Endothelial cell (in vitro differentiated cells): ENCODE measurements at places on chromosomes 1 and 21.

GRCh38 chr1:234841710-234842231 is 231.8 kb upstream of the IRF2BP2 start:
- no peak for DNase-seq

DNA sequence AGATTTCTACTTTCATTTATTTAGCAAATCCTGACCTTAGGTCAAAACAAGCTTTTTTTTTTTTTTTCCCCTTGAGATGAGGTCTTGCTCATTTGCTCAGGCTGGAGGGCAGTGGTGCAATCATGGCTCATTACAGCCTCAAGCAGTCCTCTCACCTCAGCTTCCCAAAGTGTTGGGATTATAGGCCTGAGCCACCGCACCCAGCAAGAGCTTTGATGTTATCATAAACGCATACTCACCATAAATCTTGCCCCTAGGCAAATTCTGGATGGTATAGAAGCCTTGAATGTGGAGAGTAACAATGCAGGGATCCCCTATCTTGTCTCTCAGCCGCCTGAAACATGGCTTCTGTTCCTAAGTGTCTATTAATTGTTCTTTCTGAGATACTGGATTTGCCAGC is 24.8 kb upstream of the CLDN8 start:
- no peak for DNase-seq

DNA sequence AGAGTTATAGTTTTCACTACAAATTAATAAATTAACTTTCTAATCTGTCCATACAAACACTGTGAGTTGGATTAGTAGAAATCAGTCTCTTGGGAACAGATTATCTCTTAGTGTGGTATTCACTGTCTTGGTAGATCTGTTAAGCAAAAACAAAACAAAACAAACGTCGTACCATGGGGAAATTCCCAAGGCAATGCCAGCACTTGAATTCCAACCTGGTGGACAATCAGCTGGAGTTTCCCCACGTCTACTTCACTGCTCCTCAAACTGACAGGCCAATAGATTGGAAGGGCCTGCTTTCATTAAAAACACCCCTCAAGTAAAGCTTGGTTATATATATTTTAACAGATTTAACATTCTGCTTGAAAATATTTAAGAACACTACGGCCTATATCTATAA is 31.9 kb downstream of the GDAP2 start:
- DNase-seq = no peak

- no peak for DNase-seq
Observed at GRCh38 chr1:64483731-64484414, 13.9 kb downstream of the CACHD1 start.

DNA sequence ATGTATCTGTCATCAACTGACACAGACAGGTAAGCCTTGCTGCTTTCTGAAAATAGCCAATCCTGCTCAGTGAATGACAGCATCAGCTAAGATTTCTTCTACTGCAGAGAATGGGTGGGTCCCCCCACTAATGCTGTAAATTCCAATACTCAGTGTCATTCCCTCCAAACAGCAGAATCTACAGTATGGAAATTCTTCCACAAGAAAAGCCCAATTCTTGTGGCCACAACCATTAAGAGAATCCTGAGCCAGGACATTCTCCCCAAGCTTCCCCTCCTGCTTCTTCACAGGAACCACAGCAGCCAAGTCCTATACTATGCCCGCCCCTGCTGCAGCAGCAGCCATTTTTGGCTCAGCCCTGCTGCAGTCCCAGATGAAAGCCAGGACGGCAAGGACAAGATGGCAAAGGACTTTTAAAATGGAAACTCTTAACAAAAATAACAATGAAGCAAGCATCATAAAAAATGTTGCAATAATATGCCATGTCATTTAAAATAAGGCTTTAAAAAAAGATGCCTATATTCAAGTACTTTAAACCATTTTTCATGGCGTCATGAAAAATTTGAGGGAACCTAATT is 26.8 kb downstream of the EIF4G3 start:
- peak; percentile 11 for DNase-seq

- no peak for DNase-seq
Observed at GRCh38 chr21:39010629-39011404, 172.4 kb downstream of the PSMG1 start.

DNA sequence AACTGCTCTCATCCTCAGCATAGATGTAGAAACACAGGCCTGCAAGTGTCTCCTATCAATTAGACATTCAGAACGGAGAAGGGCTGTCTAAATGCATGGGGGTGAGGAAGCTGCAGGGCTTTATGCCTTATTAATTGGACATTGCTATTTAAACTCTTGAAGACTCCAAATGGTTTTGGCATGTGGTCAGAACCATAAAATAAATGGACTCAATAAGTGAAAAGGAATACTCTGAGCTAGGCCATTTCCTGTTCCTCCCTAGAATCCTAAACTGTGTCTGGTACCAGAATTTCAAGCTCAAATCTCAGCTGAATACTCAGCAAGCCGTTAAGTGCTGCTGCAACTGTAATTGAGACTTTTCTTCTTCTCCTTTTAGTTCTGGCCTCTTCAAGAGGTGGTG is 80.4 kb upstream of the C1orf87 start:
- DNase-seq = no peak

DNA sequence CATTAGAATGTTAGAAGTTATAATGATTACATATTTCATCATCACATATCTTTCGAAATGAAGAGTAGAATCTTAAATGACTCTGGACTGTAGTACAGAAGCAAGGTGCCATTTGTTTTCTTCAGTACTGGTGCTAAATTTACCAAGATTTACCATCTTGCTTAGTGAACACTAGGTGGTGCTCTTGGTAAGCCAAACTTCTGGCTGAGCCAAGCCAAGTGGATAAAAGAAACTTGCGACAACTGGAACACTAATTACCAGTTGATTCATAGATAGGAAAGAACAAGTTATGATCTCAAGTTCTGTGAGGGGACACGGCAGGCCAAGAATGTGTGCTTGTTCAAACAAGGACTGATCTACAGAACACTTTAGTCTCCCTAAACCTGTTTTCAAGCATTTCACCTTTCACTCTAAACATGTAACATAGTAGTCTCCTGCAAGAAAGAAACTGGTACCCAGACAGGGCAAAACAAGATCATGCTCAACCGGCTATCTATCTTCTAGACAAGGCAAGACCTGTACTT is 19.8 kb downstream of the SPRTN start:
- DNase-seq = peak; percentile 19

GRCh38 chr1:6353955-6354658 is 39.5 kb downstream of the ACOT7 start:
- no peak for DNase-seq

DNA sequence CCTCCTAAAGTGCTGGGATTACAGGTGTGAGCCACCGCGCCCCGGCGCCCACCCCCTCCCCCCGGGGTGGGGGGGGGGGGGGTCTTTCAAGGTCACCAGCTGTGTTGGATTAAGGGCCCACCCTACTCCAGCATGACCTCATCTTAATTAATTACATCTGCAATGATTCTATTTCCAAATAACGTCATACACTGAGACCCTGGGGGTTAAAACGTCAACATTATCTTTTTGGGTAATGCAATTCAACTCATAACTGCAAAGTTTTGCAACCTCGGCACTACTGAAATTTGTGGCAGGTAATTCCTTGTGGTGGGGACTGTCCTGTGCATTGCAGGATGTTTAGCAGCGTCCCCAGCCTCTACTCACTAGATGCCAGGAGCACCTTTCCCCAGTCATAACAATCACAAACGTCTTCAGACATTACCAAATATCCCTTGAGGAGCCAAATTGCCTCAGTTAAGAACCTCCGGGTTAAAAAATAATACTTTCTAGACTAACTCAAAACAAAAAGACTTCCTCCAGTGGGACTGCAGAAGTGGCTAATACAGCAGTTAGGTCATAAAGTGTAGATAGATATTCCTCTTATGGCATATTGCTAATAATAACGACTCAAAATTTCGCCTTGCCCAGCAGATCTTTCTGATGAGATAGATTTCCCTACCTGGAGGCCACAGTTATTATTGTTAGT is 233.0 kb upstream of the KAZN start:
- no peak for DNase-seq

DNA sequence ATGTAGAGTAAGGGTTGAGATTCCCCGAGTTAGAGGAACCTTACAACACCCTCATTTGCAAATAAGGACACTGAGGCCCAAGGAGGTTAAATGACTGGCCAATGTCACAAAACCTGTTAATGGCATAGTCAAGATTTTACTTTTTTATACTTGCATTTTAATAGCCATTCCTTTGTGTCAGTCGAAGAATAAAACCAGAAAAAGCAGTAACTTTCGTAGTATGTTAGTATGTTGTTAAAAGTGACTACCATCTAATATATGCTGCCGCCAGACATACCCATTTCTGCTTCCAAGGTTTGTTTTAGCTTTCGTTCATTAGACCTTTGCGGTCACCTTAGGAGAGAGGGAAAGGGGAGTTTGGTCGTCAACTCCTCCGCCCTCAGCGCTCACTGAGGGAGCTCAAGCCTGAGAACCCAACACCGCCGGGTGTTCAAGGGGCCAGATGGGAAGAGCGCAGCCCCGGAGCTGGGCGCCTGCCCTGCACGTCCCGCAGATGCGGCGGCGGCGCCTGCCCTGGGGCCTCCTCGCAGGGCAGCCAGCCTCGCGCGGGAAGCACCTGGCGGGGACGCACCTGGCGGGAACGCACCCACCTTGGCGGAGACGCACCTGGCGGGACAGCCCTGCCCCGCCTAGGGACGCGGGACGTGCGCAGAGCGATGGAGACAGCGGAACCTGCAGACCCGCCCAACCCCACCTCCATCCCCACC is 466 bp downstream of the VPS26C start:
- DNase-seq = peak; percentile 54

DNA sequence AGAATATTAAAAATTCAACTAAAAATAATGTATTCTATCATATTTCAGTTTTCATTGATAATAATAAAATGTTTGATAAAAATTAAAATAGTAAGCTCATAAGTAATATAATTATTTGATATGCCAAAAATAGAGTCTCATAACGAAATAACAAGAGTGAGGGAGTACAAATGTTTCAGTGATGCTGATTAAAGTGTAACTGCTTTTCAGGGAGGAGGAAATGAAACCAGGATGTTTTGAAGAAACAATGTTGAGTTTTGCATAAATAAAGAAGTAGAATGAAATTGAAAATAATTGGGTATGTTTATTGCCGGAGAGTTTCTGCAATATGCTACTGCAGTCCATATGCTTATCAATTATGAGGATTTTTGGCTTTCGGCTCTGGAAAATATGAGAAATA is 1159.8 kb upstream of the ADGRL2 start:
- no peak for DNase-seq

DNA sequence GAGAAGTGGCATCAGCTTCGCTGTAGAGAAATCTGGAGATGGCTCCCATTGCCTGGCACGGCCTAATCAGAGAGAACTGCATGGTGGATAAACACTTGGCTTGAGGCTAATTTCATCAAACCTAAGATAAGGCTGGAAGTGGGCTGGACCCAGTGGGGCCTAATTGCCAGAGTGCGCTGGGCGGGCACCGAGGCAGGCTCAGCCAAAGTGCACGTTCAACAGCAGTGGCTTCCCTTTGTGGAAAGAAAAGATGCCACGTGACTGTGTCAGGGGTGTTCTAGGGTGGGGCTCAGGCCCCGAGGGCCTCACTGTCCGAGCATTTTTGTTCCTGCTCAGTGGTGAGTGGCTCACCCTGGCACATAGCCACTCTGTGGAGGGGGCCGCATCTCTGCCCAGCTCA is 5.8 kb downstream of the PLCH2 start:
- DNase-seq = no peak

- no peak for DNase-seq
Observed at GRCh38 chr1:47498551-47498950, 60.7 kb downstream of the FOXD2 start.

DNA sequence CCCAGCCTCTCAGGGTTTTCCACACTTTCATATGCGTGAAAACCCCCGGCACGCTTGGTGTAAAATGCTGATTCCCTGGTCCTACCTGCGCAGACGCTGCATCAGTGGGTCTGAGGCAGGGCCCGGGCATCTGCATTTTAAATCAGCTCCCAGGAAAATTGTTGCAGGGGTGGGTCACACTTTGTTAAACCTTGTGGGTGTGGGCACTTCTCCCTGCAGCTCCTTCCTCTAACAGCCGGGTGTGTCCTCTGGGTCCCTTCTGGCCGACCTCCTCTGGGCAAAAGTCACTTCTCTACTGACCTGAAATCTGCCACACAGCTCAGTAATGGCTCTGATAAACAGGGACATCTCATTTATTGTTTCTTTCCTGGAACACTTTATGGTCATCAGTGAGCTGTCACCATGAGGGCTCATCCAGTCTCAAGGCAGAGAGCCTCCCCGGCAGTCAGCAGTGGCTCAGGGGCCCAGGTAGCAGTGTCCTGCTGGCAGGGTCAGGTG is 52.8 kb upstream of the TMPRSS2 start:
- no peak for DNase-seq

DNA sequence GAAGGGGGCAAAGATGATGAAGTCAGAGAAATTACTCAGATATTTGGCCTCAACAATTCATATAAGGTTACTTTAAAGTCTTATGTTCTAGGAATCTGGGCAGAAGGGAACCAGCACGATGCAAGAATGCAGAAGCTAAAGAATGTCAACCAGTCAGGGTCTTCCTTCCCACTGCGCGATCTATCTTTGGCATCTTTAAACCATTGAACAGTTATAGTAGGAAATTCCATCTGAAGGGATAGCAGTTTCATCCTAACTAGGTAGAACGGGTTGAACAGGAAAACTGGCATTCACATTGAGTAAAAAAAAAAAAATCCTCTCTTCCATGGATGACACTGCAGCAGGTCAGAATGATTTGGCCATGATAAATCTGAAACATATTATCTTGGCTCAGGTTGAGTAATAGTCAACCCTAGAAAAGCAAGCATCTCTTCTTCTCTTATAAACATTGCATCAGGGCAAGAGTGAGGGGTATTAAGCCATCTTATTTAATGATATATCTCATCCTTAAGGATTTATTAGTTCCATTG is 6.3 kb downstream of the CRCT1 start:
- DNase-seq = no peak

DNA sequence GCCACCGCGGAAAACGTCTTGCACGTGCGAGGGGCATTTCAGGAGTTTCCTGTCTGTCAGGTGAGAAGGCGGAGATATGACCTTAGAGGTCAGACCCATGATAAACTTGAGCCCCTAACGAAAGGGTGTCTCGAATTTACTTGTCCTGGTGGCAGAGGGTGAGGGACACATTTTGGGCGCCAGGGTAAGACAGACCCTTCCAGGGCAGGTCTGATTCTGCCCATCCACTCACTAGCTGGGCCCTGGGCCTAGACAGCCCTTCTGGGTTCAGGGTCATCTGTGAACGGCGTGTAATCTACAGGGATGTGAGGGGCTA is 395 bp upstream of the CSRP1 start:
- DNase-seq = no peak

DNA sequence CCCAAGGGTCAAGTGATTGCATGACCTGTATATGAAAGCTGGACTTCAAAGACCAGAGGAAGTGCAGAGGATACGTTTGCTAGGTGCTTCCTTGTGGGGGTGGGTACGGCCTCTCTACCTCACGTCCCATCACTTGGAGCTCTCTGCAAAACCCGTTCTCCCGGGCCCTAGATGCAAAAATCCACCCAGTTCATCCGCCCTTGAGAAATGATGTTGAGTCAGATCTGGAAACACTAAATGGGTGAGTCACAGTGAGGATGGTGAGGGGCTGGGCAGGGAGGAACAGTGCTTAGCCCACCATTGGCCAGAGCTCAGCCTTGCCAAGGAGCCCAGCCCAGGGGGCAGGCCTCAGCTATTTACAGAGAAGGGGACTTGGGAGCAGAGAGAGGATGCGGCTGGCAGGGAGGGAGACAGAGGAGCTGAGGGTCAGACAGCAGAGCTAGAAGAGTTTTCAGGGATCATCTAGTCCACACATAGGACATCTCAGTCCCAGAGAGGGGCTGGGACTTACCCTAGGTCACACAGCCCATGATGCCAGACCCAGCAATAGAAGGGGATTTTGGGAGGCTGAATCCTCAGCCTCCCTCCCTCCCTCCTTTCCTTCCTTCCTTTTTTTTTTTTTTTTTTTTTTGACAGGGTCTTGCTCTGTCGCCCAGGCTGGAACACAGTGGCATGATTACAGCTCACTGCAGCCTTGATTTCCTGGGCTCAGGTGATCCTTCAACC is 14.6 kb downstream of the ARHGEF10L start:
- DNase-seq = no peak
